ENCODE measurements at places on chromosomes 2 and 18.

DNA sequence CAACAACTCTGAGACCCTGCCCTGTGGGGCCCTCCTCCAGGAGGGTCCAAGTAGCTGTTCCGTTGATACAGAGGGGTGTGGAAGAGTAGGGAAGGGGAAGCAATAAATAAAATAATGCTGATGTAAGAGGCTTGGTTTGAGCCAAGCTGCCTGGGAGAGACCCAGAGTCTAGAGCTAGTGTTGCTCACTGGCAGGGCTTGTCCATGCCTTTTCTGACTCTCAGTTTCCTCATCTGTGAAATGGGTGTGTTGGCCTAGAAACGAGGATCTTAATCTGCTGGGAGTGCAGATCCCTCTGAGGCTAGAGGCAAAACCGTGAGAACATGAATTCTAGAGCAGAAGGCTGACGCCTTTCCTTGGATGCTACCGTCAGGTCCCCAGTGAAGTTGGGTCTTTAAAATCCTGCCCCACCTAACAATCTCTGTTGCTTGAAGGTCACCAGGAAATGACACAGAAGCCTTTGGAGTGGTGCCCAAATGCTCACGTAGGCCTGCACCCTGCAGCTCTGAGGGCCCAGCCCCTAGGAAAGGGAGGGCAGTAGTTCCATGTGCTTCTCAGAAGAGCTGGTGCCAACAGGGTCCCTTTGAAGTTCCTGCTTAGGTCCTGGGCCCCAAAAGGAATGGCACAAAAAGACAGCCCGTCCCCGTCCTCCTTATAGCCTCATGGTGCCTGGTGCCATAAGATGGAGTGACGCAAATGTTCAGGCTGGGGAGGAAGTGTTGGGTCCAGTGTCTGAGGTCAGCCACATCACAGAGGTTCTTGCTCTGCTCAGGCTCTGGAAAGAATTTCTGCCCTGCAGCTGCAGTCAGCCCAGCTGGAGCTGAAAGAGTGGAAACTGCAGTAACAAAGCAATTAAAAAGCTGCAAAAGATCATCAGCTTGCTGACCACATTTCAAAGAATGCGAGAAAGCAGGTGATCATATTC lies 73.2 kb upstream of the SMAD2 start:
- no peaks in the 10 kb centered on the region for H3K27me3 ChIP-seq
- H3K4me1 ChIP-seq = no peaks in the 10 kb centered on the region
- DNase-seq = peak; percentile 66
- H3K4me3 ChIP-seq = no peak overlapping the region

- no peaks in the 10 kb centered on the region for H3K27me3 ChIP-seq
- H3K4me1 ChIP-seq = peaks cover 35% of the 10 kb centered on the region
- H3K4me3 ChIP-seq = no peak overlapping the region
- peak; percentile 89 for DNase-seq
- no peaks in the 10 kb centered on the region for H3K36me3 ChIP-seq
These were observed 43.3 kb upstream of the PLB1 start for GRCh38 chr2:28452534-28453081.

GRCh38 chr2:145748927-145749326 lies 1229.0 kb upstream of the ZEB2 start:
- DNase-seq = no peak
- H3K4me1 ChIP-seq = peaks cover 55% of the 10 kb centered on the region
- no peaks in the 10 kb centered on the region for H3K36me3 ChIP-seq
- H3K27ac ChIP-seq = no peak overlapping the region

GRCh38 chr2:88818381-88818780 lies 126.9 kb downstream of the RPIA start:
- no peaks in the 10 kb centered on the region for H3K27me3 ChIP-seq
- no peaks in the 10 kb centered on the region for H3K4me1 ChIP-seq

DNA sequence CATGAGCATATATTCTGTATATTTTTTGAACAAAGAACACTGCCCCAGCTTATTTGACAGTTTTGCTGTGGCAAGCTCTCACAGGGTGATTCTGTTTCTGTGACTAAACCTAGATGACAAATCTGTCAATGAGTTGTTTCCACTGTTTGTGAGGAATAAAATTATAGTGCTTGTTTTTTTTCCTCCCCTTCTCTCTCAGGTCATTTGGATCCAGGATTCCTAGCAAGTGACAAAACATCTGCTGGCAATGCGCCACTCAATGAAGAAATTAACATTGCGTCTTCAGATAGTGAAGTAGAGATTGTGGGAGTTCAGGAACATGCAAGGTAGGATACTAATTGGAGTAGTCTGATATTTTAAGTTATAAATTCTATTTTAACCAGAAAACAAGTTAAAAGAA lies 149.3 kb downstream of the HAUS1 start:
- peaks cover 22% of the 10 kb centered on the region for H3K36me3 ChIP-seq
- H3K4me1 ChIP-seq = peaks cover 20% of the 10 kb centered on the region
- no peak overlapping the region for H3K27ac ChIP-seq
- H3K27me3 ChIP-seq = no peaks in the 10 kb centered on the region
- no peak for DNase-seq

GRCh38 chr18:51447351-51448342 lies 250.2 kb upstream of the MEX3C start:
- H3K4me3 ChIP-seq = no peak overlapping the region
- no peaks in the 10 kb centered on the region for H3K36me3 ChIP-seq
- DNase-seq = no peak
- H3K27me3 ChIP-seq = no peaks in the 10 kb centered on the region
- H3K27ac ChIP-seq = no peak overlapping the region

GRCh38 chr18:59691996-59692395 lies 5.2 kb downstream of the CCBE1 start:
- no peak for DNase-seq
- H3K27me3 ChIP-seq = peaks cover 4% of the 10 kb centered on the region
- H3K36me3 ChIP-seq = no peaks in the 10 kb centered on the region
- no peak overlapping the region for H3K27ac ChIP-seq
- H3K4me1 ChIP-seq = peaks cover 9% of the 10 kb centered on the region

DNA sequence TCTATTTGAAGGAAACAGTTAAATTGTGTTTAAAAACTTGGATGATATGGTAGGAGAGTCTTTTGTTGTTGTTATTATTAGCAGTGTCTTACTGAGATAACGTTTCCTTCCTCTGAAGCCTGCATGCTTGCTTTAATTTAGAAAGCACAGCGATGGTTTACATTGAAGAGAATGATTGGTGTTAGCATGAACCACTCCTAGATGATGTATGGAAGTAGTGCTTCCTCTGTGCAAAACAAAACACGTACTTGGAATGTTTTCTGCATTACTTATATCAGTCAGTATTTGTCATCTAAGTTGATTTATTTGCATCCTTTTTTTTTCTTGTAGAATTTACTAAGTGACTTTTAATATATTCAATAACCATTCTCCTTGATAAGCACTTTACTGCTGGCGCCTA lies 89.0 kb downstream of the UGGT1 start:
- H3K27ac ChIP-seq = peak overlapping the region; percentile 82
- DNase-seq = no peak

GRCh38 chr2:30511122-30512083 lies 64.4 kb downstream of the LCLAT1 start:
- peak overlapping the region; percentile 75 for H3K27ac ChIP-seq
- H3K4me1 ChIP-seq = peaks cover 34% of the 10 kb centered on the region
- no peak overlapping the region for H3K4me3 ChIP-seq

GRCh38 chr2:11616097-11616687 lies 53.8 kb downstream of the NTSR2 start:
- DNase-seq = no peak
- H3K27ac ChIP-seq = no peak overlapping the region

DNA sequence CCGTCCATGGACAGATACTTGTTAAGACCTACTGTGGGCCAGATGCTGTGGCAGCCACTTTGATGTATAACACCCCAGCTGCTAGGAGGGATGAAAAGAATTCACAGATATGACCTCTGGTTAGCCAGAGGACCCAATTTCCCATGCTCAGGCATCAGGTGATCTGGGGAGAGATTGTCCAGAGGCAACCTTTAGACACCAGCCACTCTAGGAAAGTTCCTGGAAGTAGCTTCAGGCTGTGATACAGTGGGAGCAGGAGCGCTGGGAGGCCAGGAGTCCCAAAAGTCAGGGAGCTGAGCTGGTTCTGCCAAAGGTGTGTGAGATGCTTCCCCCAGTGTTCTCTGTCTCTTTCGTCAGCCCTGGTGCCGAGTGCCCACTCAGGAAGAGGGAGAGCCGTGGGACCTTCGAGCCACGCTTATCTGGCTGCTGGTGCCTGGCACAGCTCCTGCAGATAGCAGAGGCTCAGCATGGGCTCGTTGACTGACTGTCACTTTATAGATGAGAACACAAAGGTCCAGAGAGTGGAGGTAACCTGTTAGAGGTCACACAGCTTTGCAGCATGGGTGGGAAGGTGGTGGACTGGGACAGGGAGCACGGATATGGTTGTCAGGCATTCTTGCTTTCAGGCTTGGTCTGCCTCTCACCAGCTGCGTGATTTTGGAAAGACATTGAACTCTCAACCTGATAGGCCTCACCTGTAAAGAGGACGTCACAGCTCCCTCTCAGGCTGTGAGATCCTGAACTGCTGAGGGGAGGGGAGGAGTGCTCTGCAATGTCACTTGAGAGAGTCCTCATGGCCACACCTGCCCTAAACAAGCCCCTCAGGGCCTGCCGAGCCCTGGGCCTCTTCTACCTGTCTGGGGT lies 7.8 kb upstream of the RALB start:
- H3K27me3 ChIP-seq = no peaks in the 10 kb centered on the region
- peaks cover 20% of the 10 kb centered on the region for H3K4me1 ChIP-seq
- no peak overlapping the region for H3K4me3 ChIP-seq
- no peak for DNase-seq
- H3K36me3 ChIP-seq = no peaks in the 10 kb centered on the region

- no peak overlapping the region for H3K4me3 ChIP-seq
- H3K4me1 ChIP-seq = peaks cover 96% of the 10 kb centered on the region
- DNase-seq = peak; percentile 24
- H3K27me3 ChIP-seq = no peaks in the 10 kb centered on the region
- H3K36me3 ChIP-seq = peaks cover 37% of the 10 kb centered on the region
These were observed 30.6 kb downstream of the HS1BP3 start for GRCh38 chr2:20620271-20620681.

- no peak for DNase-seq
- no peaks in the 10 kb centered on the region for H3K4me1 ChIP-seq
- no peaks in the 10 kb centered on the region for H3K36me3 ChIP-seq
- H3K4me3 ChIP-seq = no peak overlapping the region
- no peak overlapping the region for H3K27ac ChIP-seq
These were observed 26.2 kb upstream of the TMEM163 start for GRCh38 chr2:134745023-134745422.

DNA sequence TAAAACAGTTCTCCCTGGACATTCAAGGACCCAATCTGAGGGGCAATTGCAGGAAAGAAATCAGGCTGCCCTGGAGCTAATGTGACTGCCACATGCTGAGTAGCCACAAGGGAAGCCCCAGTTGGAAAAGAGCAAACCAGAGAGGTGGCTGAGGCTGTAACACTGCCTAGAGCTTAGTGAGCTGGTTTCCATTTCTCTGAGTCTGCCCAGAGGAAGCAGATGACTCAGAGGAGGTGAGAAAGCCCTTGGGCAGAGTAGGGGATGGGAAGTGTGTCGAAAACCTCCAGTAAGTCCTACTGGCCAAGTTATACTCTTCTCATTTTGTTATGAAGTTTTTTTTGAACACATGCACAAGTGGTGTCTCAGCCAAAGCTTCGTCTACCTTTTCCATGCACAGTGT lies 753.0 kb downstream of the CNTNAP5 start:
- no peak overlapping the region for H3K27ac ChIP-seq
- H3K4me3 ChIP-seq = no peak overlapping the region
- no peaks in the 10 kb centered on the region for H3K4me1 ChIP-seq
- H3K36me3 ChIP-seq = no peaks in the 10 kb centered on the region

DNA sequence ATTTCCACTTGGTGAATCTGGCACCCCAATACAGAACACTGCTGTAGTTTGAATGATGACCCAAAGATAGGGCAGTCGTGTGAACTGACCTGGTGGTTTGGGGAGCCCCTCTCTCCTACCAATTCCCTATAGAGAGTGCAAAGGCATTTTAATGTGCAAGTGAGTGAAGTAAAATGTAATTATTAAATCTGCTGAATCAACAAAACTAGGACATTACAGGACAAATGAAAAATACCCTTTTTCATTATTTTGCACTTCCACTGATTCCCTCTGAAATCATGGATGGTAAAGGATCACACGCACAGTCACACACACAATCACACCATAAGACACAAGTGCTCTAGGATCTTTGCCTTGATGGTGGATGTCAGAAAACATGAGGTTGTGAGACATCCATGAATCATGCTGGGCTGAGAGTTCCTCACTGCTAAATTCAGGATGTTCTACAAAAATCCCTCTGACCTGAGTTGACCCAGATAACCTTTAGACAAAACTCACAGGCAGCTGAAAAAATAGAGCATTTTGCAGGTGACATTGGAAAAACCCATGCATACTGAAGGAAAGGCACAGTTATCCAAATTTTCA lies 197.4 kb downstream of the FBXO15 start:
- H3K27me3 ChIP-seq = no peaks in the 10 kb centered on the region
- DNase-seq = no peak
- H3K4me3 ChIP-seq = no peak overlapping the region
- no peak overlapping the region for H3K27ac ChIP-seq
- no peaks in the 10 kb centered on the region for H3K4me1 ChIP-seq
- H3K36me3 ChIP-seq = no peaks in the 10 kb centered on the region

DNA sequence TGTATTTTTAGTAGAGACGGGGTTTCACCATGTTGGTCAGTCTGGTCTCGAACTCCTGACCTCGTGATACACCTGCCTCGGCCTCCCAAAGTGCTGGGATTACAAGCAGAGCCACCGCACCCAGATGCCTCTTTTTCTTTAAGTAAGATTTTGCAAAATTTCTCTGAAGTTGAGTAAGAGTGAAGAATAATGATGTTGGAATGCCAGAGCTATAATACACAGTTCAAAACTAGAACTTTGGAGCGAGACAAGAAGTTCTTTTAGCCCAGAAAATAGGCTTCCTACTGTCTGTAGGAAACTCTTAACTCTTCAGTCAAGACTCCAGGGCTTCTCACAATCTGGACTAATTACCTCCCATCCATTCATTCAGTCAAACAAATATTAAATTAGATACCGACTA lies 51.4 kb downstream of the MARCHF4 start:
- no peaks in the 10 kb centered on the region for H3K36me3 ChIP-seq
- no peak for DNase-seq
- H3K4me3 ChIP-seq = no peak overlapping the region
- no peak overlapping the region for H3K27ac ChIP-seq
- no peaks in the 10 kb centered on the region for H3K27me3 ChIP-seq

- H3K36me3 ChIP-seq = no peaks in the 10 kb centered on the region
- no peaks in the 10 kb centered on the region for H3K27me3 ChIP-seq
- no peaks in the 10 kb centered on the region for H3K4me1 ChIP-seq
These were observed 42.1 kb upstream of the ARHGAP25 start for GRCh38 chr2:68692511-68692910.
